ENCODE measurements at places on chromosomes 16 and 17. TPM values are rescaled to one million over a fixed set of nuclear protein-coding genes. Genes with fewer than 3 reads are reported as not detected.

- peak; percentile 71 for DNase-seq
Observed at GRCh38 chr16:84925092-84925772, 86.1 kb downstream of the ZDHHC7 start.

AXIN2 gene
- total RNA-seq = 8.4 TPM

DNA sequence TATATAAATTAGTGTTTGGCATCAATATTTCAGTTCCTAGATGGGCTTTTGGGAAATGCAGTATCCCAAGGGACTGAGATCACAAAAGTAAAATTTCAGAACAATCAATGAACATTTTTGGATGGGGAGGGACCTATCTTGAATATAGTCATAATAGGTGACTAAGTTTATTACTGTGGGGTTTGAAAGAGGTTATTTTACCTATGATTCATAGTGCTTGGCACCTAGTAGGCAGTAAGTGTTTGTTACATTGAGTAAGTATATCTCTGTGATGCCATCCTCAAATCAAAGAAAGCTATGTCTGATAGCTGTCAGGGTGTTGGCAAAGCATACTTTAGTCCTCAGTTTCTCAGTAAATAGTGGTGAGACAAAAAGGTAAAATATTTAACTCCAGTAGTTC, 36.9 kb downstream of the ZNF207 start:
- DNase-seq = no peak

ITGAD gene
- not detected for total RNA-seq

YBX2 gene
- total RNA-seq = 0.18 TPM

CD300H gene
- total RNA-seq = not detected

GRCh38 chr16:2429771-2430663, 770 bp downstream of the CCNF start:
- DNase-seq = no peak

GRCh38 chr17:34634551-34635160, 55.3 kb downstream of the TMEM132E start:
- no peak for DNase-seq

DNA sequence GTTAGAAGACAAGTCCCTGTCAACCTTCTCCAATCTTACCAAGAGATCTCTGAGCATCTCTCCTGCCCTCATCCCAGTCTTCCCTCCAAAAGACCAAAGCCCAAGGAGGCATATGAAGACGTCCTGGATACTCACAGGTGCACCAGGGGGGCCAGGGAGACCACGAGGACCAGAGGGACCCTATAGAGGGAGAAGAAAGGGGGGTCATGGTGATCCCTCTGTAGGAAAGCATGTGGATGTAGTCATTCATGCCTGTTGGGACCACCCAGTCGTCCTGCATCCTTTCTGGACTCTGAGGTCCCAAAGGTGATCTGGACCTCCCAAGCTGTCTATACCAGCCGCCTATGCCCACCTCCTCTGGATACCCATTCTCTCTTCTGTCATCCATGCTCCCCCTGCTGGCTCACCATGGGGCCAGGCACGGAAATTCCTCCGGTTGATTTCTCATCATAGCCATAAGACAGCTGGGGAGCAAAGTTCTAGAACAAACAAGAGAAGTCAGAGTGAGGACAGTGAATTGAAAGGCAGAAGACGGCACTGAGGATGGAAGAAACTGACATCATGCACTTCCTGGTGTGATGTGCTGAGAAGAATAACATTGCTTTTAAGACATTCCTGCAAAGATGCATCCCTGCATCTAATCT, 3.3 kb downstream of the COL1A1 start:
- DNase-seq = peak; percentile 59

DNA sequence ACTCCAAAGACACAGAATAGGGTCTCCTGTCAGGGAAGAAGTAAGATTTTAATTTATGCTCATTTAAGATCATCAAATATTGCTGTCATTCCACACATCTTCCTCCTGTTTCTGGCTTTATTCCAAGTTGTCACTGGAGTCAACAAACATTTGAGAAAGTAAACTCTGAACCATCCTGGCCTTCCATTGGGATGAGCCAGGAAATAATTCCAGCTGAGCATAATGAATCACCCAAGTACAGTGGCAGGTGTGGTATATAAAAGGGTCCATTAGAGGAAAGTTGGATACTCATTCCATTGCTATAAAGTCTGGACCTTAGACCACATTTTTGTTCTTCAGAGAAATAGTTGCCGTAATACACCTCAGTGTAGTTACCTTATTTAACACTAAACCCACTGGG, 246.1 kb downstream of the SLC39A11 start:
- no peak for DNase-seq

GAS2L2 gene
- total RNA-seq = not detected

SMTNL2 gene
- not detected for total RNA-seq

DNA sequence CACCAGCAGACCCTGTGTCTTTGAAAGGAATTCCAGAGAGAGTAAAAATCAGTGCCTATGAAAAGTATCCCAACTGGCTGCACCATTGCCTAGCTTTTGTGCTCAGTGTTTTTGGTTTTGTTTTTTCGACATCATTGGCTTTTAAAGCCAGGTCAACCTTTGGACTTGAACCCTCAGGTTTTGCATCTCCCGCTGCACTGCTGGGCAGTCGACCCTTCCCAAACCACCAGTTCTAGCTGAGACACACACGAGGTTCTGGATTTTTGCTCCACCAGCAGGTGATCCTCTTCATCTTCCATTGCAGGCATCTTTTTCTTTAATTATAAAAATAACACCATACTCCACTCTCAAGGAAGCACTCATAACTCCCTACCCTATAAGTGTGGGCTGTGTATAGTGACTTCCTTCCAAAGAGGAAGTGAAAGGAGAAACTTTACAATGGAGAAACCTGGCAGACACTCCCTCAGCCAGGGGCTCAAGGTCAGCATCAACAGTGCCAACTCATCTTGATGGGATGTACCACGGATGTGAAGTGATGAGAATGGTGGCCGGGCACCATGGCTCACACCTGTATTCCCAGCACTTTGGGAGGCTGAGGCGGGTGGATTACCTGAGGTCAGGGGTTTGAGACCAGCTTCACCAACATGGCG, 57.8 kb downstream of the BMERB1 start:
- no peak for DNase-seq

DNA sequence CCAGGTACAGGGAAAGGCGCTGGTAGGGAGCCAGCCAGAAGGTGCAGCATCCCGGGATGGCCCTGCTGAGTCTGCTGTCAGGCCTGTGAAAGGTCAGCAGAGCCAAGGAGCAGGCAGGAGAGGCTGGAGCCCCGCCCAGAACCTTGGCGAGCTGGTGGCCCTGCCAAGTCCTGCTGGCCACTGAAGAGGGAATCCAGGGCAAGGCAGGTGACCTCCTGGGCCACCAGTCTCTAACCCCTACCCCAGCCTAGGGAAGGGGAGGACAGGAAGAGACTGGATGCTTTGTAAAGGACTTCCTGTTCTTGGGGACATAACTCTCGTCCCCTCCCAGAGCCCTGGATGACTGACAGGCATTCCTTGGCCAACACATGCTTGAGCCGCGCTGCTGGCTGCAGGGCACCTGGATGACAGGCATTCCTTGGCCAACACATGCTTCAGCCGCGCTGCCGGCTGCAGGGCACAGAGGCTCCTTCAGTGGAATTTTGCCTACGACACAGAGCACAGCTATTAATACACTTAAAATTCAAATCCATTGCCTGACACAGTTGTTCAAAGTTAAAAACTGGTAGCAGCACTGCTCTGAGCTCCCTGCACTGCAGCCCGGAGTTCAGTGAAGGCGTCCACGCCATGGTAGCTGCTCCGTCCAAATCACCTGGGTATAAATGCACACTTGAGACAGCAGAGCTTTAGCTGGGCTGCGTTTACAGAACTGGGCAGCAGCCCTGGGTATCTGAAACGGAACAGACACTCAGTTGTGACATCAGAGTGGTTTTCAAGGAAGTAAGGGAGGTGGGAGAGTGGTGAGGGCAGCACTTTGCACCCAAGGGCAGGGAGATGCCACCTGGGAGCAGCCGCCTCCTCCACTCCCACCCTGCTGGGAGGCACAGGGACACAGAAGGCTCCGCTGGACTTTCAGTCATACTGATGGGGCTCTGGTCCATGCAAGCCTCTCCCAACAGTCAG, 2.0 kb upstream of the BRICD5 start:
- no peak for DNase-seq

GRCh38 chr17:10415161-10415560, 6.6 kb downstream of the MYH8 start:
- no peak for DNase-seq

GRCh38 chr16:49748322-49748721, 107.6 kb downstream of the ZNF423 start:
- no peak for DNase-seq

PNMT gene
- total RNA-seq = not detected

DNA sequence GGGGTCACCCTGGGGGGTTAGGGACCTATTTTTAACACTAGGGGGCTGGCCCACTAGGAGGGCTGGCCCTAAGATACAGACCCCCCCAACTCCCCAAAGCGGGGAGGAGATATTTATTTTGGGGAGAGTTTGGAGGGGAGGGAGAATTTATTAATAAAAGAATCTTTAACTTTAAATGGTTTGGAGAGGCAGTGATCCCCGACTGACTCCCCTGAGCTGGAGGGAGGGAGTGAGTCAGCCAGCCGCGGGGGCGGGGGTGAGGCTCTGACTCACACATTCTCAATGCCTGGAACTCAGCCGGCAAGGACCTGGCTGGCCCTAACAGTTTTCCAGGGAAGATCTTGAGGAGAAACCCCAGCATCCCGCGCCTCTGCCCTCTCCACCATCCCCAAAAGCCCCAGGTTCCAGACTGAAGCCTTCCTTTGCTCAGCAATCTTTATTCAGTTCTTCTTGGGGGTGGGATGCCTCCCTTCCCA, 1.5 kb downstream of the HCFC1R1 start:
- peak; percentile 93 for DNase-seq

C1QTNF8 gene
- not detected for total RNA-seq

DNA sequence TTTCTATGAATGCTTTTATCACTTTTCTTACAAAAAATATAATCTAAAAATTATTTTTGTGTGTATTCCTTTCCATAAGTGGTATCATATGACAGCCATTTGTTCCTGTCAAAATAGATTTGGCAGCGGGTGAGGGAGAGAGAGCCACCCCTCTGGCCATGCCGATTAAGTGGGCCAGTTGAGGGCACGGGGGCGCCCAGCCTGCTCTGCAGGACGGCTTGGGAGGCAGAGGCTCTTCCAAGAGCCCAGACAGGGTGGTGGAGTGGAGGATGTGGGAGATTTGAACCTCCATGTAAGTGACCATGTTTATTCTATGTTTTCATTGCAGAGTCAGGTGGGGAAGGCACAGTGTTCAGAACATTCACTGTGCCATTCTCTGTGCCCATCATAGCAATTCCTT, 88.8 kb downstream of the IRX3 start:
- no peak for DNase-seq

DNA sequence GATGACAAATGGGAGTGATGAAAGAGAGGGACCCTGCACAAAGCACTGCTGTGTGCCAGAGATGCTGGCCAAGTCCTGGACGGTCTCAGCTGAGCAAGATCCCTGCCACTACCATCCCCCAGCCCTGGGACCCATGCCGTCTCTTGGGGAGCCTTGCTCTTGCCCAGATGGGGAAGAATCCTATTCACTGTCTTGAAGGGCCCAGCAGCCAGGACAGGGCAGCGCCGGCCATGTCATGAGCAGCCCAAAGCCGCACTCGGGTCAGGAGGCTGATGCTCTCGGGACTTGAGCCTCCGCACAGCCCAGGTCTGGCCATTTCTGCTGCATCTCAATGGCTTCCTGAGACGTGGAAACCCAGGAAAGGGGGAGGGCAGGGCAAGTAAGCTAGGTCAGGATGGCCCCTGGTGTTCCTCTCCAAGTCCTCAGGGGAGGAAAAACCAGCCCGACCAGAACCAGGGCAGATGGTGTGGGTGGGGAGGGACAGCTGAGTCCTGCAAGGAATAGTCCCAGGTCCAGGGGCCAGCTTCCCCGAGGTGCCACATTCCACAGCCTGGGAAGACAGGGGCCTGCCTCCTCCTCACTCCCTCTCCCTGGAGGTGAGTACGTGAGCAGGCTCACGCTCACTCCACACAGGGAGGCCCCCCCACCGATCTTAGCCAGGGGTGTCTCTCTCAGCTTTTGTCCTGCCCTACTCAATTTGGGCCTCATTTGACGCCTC, 7.8 kb upstream of the KRT19 start:
- no peak for DNase-seq

DNA sequence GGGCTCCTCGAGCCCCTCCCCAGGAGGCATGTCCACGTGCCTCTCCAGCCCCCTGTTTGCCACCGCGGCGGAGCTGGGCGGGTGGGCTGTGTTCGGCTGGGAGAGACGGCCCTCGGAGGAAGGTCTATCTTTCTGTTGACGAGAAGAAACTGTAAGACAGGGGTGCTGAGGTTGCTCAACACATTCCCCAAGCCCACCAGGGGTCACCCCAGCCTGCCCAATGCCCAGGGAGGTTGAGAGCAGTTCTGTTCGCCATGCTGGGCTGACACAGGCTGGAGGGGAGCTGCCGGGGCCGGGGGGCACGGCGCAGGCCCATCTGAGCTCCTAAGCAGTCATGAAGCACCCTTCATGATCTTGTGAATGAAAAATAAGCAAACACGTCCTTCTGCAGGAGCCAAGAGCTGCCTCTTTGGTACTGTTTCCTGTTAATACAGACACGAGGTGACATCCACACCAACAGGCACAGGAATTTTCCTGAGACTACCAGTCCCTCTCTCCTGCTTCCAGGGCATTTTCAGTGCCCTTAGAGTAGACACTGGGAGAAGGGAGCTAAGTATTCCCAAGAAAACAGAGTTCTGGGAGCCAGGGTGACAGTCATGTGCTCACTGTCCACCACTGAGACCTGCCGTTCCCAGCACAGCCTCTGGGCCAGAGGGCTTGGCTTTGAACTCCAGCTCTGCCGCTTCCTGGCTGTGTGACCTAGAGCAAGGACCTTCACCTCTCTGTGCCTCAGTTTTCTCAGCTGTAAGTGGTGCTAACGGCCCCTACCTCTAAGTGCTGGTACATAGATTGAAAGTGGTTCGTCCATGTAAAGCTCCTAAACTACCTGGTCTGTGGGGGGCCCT, 9.2 kb downstream of the UBALD2 start:
- DNase-seq = no peak

GRCh38 chr17:32819035-32819434, 57.9 kb downstream of the MYO1D start:
- DNase-seq = no peak

- no peak for DNase-seq
Observed at GRCh38 chr16:4454623-4455022, 19.8 kb downstream of the NMRAL1 start.

DNA sequence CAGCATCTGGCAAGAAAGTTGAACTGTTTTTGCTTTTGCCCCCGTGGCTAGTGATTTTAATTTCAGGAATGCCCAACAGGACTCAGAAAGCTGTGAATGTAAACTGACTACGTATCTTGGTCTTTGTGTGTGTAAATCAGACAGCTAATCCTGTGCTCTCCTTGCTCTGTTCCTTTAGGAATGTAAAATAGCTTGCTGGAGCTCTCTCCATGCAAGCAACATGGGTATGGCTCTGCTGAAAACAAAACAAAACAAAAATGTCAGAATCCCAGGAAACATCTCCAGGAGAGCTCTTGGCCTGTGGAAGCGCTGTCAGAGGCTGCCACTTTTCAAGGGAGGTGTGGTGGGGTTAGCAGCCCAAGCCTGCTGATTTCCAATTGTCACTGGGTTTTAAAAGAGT, 161.8 kb upstream of the NOG start:
- no peak for DNase-seq

- DNase-seq = no peak
Observed at GRCh38 chr16:31527734-31528274, at the start of gene AHSP. TSS of gene AHSP (plus strand) at chr16:31527900. CDS start at chr16:31528140, 240 bp downstream.

- no peak for DNase-seq
Observed at GRCh38 chr17:75468779-75469373, 12.4 kb downstream of the TMEM94 start.

GRCh38 chr17:4498461-4499397, at the start of gene SPNS2:
TSS of gene SPNS2 (plus strand) at chr17:4498881. CDS start at chr17:4499048, 167 bp downstream.
- peak; percentile 56 for DNase-seq

RGS11 gene
- total RNA-seq = 0.18 TPM
